ENCODE measurements at places on chromosomes 2 and 18.

DNA sequence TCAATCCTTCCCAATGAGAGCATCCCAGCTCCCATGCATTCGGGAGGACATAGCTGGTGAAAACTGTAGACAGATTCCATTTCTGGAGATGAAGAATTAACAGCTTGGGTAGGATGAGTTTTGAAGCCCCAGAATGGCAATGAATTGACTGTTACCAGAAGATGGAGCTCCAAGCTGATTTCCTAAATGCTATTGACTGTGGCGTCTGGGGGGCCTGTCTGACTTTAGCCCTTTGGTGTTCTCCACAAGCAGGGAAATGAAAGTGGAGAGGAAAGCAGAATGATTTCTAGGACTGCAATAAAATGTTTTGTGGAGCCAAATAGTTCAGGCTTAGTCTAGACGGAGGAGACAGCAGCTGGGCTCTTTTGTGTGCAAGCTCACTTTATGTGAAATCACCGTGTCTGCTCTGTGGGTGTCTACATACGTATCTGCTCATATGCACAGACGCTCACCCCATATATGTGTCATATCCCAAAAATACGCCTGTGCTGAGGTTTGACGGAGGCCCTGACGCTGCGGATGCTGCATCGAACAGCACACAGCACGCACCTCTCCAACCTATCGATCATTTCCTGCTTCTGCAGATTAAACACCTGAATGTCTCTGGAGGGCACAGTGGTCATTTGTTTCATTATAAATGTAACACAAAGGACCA lies 166.4 kb upstream of the PXDN start:
- no peak for DNase-seq

DNA sequence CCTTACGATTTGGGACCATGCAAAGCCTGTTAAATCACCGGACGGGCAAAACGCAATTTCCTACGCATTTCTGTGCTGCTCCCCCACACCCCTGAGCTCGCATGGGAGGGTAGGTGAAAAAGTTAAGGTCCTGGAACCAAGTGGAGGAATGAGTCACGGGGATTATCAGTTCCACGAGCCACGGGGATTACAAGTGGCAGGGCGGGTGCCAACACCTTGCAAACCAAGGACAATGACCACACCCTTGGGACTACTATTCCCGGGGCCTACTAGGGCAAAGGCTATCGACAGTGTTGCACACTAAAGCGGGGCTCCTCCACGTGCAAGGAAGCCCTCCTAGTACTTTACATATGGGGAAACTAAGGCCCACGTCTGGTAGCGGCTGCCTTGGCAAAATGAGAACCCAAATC lies 447 bp downstream of the RETSAT start:
- DNase-seq, result no peak

DNA sequence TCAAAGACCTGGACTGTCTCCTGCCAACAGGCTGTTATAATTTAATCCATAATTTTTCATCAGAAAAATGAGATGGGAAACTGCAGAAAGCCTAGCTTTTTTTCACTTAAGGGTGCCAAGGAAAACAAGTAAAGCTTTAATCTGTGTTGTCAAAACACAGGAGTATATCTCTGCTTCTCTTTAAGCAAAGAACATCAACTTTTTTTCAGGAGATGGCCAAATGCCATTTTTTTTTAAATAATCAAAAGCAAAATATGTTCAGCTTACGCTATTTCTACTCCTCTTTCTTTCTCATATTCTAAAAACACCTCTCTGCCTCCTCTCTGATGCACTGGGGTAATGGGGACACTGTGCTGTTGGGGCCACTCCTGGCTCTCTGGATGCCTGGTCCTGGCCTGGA lies 73.1 kb upstream of the NXPH2 start:
- DNase-seq, result no peak

DNA sequence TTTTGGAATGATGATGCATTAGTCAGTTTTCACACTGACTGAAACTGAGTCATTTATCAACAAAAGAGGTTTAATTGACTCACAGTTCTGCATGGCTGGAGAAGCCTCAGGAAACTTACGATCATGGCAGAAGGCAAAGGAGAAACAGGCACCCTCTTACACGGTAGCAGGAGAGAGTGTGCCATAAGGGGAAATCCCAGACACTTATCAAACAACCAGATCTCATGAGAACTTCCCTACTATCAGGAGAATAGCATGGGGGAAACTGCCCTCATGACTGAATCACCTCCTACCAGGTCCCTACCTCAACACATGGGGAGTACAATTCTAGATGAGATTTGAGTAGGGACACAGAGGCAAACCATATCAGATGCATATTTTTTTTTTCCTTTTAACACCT lies 504.5 kb upstream of the VRK2 start:
- DNase-seq, result no peak

DNA sequence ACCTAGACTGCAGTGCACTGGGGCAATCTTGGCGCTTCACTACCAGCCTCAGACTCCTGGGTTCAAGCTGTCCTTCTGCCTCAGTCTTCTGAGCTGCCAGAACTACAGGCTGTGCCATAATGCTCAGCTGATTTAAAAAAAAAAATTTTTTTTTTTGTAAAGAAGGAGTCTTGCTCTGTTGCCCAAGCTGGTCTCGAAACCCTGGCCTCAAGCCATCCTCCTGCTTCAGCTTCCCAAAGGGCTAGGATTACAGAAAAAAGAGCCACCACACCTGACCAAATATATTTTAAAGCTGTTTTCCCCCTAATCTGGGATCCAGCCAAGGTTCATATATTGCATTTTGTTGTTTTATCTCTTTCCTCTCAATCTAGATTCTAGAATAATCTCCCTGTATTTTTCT lies 82.2 kb downstream of the RAB31 start:
- DNase-seq, result no peak

GRCh38 chr2:9167718-9168657 lies 38.6 kb upstream of the ASAP2 start:
- DNase-seq, result no peak

- DNase-seq, result no peak
Observed at GRCh38 chr2:199764273-199764800, 86.7 kb downstream of the FTCDNL1 start.

DNA sequence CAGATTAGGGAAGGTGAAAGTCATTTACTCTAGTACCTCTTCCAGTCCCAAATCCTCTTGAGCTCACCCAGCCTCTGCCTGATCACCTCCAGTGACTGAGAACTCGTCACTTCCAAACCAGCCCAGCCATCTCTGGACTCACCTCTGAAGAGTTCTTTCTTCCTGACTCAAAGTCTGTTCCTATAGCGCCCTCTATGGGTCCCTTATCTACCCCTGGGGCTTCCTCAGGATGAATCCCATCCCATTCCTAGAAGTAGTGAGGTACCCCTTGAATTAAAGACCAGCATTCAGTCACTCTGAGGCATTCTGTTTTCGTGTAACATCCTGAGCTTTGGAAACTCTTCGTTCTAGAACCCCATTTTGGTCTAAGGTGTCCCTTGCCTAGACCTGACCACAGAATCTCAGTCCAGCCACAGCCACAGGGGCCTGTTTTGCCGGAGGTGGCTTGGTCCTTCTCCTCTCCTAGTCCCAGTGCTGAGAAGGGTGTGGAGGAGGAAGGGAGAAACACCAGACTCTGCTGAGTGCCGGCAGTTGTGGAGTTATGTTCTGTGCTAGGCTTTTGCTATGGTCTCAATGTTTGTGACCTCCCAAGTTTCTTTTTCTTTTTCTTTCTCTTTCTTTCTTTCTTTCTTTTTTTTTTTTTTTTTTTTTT lies 32.7 kb downstream of the SIX3 start:
- DNase-seq, result no peak

DNA sequence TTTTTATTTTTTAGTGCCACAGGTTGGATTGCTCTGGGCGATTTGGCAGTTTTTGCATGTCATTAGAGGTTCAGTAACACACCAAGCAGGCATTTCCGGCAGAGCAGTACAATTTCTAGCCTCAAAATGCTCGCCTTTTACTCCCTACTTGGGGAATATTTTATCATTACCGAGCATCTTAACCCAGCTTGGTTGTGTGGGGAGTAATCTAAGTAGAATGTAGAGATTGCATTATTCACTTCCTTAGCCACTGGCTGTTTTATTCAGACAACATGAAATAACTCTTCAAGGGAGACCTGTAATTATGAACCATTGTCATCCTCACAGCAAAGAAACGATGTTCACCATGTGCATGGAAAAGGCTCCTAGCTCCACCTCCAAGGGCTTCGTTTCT lies 13.1 kb downstream of the GRP start:
- no peak for DNase-seq

DNA sequence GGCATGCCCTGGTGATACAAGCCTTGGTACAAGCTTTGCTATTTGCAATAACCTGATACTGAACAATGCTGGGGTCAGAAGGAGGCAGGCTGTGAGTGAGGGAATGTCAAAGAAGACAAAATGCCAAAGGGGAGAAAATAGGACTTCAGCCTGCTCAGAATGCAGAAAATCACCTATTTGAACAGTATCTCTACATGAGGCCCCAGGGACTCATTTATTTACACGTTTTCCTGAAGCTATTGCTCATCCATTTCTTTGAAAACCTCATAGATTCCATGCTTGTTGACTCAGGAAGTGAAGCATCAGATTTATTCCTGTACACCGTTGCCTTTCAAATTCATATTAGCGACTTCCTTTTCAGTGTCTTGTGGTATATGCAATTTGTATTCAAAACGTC lies 69.4 kb upstream of the CBLN2 start:
- no peak for DNase-seq

DNA sequence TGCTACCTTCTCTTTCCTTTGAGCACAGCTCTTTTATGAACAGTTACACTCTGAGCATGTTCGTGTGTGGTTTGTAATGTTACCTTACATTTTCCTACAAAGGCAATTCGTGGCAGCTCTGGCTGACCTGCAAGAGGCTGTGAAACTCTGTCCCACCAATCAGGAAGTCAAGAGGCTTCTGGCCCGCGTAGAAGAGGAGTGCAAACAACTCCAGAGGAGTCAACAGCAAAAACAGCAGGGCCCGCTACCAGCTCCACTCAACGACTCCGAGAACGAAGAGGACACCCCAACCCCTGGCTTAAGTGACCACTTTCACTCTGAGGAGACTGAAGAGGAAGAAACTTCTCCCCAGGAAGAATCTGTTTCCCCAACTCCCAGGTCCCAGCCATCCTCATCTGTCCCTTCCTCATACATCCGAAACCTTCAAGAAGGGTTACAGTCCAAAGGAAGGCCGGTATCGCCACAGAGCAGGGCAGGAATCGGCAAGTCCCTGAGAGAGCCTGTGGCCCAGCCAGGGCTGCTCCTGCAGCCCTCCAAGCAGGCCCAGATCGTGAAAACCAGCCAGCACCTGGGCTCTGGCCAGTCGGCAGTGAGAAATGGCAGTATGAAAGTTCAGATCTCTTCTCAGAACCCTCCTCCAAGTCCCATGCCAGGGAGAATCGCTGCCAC lies 56.9 kb downstream of the WDSUB1 start:
- DNase-seq, result no peak

GRCh38 chr2:85886590-85886989 lies 2.2 kb downstream of the ST3GAL5 start:
- no peak for DNase-seq

- DNase-seq, result no peak
Observed at GRCh38 chr18:78765142-78765541, 214.5 kb upstream of the SALL3 start.

DNA sequence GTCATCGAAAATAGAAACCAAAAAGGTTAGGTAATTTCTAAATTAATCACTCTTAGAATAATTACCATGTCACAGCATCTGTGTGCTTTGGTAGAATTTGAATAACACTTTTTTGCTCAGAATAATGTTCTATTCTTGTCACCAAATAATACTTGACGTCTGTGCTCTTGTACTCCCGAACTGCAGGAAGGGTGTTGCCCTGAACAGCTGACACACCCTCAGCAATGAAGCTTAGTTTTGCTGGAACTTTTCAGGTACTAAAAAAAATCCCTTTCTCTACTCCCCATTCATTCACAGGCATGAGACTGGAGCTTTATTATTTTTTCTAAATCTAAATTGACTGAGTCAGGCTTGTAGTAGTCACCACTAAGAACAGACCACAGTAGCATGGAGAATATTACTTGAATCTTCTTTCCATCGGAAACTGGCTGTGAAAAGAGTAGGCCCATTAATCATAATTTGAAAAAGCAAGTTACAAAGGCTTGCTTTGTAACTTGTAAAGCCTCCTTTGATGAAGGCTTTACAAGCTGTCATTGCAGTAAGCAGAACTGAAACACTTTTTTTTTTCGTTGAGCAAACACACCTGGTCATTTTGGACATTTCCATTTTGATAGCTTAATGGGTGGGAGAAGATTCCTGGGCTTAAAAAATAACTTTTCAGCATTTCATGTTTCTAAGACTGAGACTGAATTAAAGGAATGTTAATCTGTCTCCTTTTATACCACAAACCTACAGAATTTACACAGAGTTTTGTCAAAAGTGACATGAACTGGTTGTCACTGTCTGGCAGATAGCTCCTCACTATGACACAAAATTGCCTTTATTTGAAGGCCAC lies 70.3 kb upstream of the PELI1 start:
- no peak for DNase-seq

- no peak for DNase-seq
Observed at GRCh38 chr2:181143790-181144300, 163.4 kb downstream of the UBE2E3 start.

DNA sequence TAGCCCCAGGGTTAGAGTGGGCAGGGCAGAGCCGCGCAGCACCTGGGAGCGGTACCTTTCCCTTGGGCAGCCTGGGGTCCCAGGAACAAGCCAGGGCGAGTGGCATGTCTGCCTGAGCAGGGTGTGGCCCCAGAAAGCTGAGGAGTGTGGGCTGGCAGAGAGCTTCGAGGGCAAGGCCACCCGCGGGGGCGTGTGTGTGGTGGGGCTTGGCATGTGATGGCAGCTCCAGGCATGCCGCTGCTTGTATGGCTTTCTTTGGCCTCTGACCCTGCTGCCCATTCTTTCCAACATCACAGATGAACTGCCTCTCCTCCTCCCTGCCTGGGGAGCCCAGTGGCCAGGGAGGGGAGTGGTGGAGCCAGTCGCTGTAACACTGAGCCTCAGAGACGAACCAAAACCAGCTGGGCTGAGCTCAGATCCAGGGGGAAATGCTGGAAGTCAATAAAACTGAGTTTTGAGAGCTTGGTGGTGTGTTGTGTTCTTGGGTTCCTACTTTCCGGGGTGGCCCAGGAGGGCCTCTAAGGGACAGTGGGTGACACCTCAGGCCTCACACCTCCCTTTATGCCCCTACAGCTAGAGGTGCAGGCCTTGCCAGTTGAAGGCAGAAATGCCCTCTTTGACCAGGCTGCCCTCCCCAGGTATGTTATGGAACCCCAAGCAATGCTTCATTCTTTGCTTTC lies 7.4 kb downstream of the DNAJB2 start:
- DNase-seq, result no peak

GRCh38 chr2:25226827-25227226 lies 58.4 kb upstream of the POMC start:
- no peak for DNase-seq

- DNase-seq, result no peak
Observed at GRCh38 chr18:51039138-51040112, 9.4 kb downstream of the SMAD4 start.

GRCh38 chr2:224545884-224546644 lies 39.1 kb downstream of the CUL3 start:
- no peak for DNase-seq

GRCh38 chr2:70808983-70809958 lies 11.1 kb downstream of the CLEC4F start:
- no peak for DNase-seq

- no peak for DNase-seq
Observed at GRCh38 chr2:27134781-27135477, 493 bp upstream of the PREB start.
